ENCODE measurements at places on chromosomes 5 and 9. TPM values are rescaled to one million over a fixed set of nuclear protein-coding genes. Genes with fewer than 3 reads are reported as not detected.

- DNase-seq: no peak
- H3K36me3 ChIP-seq: no peaks in the 10 kb centered on the region
- H3K27ac ChIP-seq: no peak overlapping the region
Measured at GRCh38 chr5:149683964-149684363, 46.1 kb upstream of the PPARGC1B start.

The SPARC gene
- 29.2 TPM for polyA plus RNA-seq

The PCDHA7 gene
- polyA plus RNA-seq: 0.07 TPM

The CER1 gene
- polyA plus RNA-seq: not detected

The DYNC2I2 gene
- polyA plus RNA-seq: 114 TPM

DNA sequence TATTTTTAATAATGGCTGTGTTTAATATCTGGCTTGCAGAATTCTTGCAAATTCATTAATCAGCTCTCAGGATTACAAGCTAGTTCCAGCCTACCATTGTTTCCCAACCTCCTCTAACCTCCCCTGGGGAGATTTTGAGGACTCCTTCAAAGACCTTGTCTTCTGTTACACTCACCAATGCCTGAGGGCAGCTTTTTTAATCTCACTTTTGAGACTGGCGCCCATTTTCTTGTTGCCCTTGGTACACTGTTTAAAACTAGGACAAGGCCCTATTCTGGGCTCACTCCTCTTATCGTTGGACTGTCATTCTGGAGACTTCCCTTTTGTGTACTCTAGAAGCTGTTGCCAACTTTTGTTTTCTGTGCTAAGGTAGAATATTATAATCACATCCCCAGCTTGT, 13.6 kb upstream of the EQTN start:
- no peaks in the 10 kb centered on the region for H3K27me3 ChIP-seq
- no peak overlapping the region for H3K4me3 ChIP-seq
- no peaks in the 10 kb centered on the region for H3K36me3 ChIP-seq
- no peak for DNase-seq

The SPINK4 gene
- polyA plus RNA-seq: 659 TPM

GRCh38 chr5:133782736-133783135, 170.4 kb upstream of the FSTL4 start:
- H3K27me3 ChIP-seq: no peaks in the 10 kb centered on the region
- H3K4me3 ChIP-seq: no peak overlapping the region
- no peak overlapping the region for H3K27ac ChIP-seq
- H3K4me1 ChIP-seq: no peaks in the 10 kb centered on the region

The WDR38 gene
- not detected for polyA plus RNA-seq

GRCh38 chr9:34547960-34548611, 25.3 kb upstream of the ENHO start:
- H3K36me3 ChIP-seq: no peaks in the 10 kb centered on the region
- no peak overlapping the region for H3K27ac ChIP-seq
- H3K27me3 ChIP-seq: no peaks in the 10 kb centered on the region
- DNase-seq: peak; percentile 53

The RGS7BP gene
- polyA plus RNA-seq: 1.3 TPM

The C9orf43 gene
- 0.42 TPM for polyA plus RNA-seq

DNA sequence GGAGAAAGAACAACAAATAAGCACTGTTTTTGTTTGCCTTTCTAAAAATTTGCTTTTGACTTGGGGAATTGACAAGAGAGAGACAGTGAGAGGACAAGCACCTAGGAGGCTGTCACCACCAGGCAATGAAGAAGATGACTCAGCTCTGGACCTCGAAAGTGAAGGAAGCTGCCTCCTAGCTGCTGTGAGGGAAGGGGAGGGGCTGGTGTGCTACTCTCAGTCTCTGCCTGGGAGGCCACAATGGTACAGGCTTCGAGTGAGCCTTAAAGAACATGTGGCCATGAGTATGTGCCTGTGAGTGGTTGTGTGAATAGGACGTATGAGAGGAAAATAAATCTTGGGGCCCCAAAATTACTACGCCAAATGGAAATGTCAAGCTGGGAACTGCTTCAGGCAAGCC, 7.1 kb upstream of the PLK2 start:
- no peaks in the 10 kb centered on the region for H3K27me3 ChIP-seq
- H3K27ac ChIP-seq: no peak overlapping the region
- DNase-seq: peak; percentile 20

- H3K4me3 ChIP-seq: no peak overlapping the region
- no peak for DNase-seq
- no peaks in the 10 kb centered on the region for H3K27me3 ChIP-seq
Measured at GRCh38 chr9:110357505-110357904, 19.8 kb upstream of the TXNDC8 start.

DNA sequence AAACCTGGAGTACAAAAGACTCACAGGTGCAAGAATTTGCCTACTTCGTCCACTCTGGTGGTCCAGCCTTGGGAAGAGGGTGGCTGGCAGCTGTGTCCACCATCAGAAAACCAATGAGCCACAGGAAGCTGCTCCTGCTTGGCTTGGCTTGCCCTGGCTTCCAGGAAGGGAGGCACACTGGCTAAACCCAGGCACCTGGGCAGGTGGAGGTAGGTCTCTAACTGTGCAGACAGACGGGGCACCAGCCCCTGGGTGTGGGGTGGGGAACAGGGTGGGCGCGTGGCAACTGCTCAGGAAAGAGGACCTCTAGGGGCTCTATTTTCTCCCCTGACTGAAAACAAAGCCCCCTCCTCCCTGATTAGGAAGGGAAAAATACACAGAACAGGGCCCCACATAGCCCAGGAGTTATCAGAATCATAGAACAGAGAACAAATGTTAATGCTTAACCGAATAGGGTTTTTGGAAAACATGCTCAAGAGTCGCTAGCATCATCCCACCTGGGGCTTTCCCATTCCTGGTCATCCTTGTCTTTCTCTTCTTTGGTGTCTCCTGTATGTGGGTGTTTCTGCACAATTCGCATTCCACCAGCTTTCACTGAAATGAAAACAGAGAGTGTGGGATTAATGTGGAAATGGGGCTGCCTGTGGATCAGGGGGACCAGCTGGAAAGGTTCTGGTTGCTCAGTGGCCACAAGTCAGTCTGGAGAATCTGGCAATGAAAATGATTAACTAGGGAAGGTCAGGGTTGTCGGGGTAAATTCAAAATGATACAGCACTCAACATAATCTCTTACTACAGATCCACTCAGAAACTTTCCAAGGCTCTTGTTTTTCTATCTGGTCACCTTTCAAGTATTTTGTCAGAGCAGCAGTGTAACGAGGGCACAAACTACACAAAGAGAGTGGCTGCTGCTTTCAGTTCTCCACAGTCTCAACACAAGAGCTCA, 13.1 kb downstream of the DAP start:
- peaks cover 47% of the 10 kb centered on the region for H3K36me3 ChIP-seq
- DNase-seq: peak; percentile 21
- H3K4me3 ChIP-seq: no peak overlapping the region

DNA sequence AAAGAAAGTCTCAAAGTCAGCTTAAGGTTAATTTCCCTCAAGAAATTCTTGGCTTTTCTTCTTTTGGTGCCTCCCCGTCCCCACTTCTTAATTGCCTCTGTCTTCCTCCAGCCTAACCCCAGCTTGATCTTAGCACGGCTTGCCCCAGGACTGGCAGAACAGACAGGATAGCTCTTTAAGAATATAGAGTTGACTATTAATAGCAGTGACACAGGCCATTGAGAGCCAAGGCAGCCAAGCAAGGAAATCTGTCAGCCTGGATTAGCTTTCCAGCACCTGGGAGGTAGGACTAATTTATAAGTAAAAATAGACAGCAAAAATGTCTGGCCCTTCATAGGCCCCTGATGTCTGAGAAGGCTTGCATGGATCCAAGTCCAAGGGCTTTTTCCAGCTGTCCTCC, 384.6 kb upstream of the SLC30A5 start:
- no peaks in the 10 kb centered on the region for H3K27me3 ChIP-seq
- H3K27ac ChIP-seq: no peak overlapping the region
- H3K36me3 ChIP-seq: no peaks in the 10 kb centered on the region
- H3K4me1 ChIP-seq: no peaks in the 10 kb centered on the region

The PDLIM4 gene
- polyA plus RNA-seq: 15.0 TPM

GRCh38 chr5:65020492-65020891, 251.8 kb downstream of the CWC27 start:
- no peaks in the 10 kb centered on the region for H3K4me1 ChIP-seq
- no peaks in the 10 kb centered on the region for H3K36me3 ChIP-seq
- no peak overlapping the region for H3K27ac ChIP-seq
- no peak for DNase-seq

DNA sequence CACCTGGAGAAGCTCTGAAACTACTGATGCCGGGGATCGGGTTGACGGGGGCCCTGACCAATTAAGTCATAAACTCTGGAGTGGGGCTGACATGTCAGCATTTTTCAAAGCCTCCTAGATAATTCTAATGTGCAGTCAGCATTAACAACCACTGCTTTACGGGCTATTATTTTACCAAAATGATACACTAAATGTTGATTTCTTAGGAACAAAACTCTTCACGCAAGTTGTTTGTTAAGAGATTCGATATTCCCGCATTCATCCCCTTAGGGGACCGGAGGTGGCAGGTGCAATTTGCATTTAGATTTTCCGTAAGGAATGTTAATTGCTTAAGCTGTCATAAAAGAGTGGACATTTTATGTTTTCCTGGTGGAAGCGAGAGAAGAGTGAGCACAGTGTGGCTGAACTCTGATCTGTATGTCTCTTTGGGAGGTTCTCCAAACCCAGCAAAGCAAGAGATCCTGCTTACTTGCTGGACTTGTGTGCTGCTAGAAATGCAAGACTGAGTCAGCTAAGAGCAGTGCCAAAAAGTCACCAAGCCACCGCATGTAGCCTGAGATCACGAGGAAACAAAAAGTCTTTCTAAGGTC, 77.6 kb downstream of the UGCG start:
- H3K27ac ChIP-seq: peak overlapping the region; percentile 90
- H3K27me3 ChIP-seq: no peaks in the 10 kb centered on the region
- peak; percentile 83 for DNase-seq
- no peak overlapping the region for H3K4me3 ChIP-seq
- H3K36me3 ChIP-seq: no peaks in the 10 kb centered on the region

- DNase-seq: no peak
- no peaks in the 10 kb centered on the region for H3K27me3 ChIP-seq
- no peak overlapping the region for H3K27ac ChIP-seq
- H3K4me1 ChIP-seq: no peaks in the 10 kb centered on the region
- H3K4me3 ChIP-seq: no peak overlapping the region
Measured at GRCh38 chr5:156121234-156121633, 205.7 kb upstream of the SGCD start.

DNA sequence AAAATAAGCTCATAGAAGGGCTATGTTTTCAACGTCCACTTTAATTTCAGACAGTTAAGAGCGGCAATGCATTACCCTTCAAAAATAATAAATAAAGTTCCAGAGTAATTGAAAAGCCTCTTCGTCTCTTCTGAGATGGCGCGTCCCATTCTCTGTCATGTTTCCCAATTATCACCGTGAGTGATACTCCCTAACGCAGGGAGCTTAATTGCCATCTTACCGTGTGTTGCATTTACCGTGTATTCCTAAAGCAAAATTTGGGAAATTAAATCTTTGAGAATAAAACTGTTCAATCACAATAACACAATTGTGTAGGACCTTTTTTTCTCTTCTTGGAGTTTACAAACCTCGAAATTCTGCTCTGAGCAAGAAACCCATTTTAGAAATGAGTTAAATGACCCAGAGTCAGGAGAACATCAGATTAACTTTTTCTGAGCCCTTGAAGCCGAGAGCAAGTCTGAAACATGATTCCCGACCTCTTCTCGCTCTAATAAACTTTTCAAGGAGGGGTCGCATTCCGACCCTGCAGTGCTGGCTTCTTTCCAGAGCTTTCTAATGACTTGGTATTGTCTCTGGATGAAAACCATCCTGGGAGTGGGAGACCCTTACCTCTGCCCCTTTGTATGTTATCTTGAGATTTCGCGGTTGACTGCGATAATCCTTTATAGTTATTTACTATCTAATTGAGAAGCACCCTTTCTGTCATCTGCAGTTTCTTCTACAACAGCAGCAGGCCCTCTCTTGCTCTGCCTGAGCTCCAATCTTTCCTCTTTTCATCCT, 251.5 kb downstream of the FSTL4 start:
- no peak overlapping the region for H3K4me3 ChIP-seq
- DNase-seq: no peak
- H3K36me3 ChIP-seq: no peaks in the 10 kb centered on the region
- H3K4me1 ChIP-seq: no peaks in the 10 kb centered on the region
- no peak overlapping the region for H3K27ac ChIP-seq

The SSNA1 gene
- polyA plus RNA-seq: 146 TPM

- H3K36me3 ChIP-seq: no peaks in the 10 kb centered on the region
- no peak overlapping the region for H3K27ac ChIP-seq
- H3K4me1 ChIP-seq: no peaks in the 10 kb centered on the region
- H3K4me3 ChIP-seq: no peak overlapping the region
Measured at GRCh38 chr5:37539459-37539858, 160.3 kb downstream of the WDR70 start.

The DCANP1 gene
- not detected for polyA plus RNA-seq

GRCh38 chr5:41751867-41752266, 118.4 kb downstream of the OXCT1 start:
- H3K4me3 ChIP-seq: no peak overlapping the region
- H3K27ac ChIP-seq: no peak overlapping the region
- H3K4me1 ChIP-seq: no peaks in the 10 kb centered on the region
- H3K36me3 ChIP-seq: no peaks in the 10 kb centered on the region
- no peaks in the 10 kb centered on the region for H3K27me3 ChIP-seq
